ENCODE measurements at places on chromosomes 16 and 17.

- DNase-seq, result no peak
Measured at GRCh38 chr17:39676198-39676819, 8.1 kb downstream of the PNMT start.

DNA sequence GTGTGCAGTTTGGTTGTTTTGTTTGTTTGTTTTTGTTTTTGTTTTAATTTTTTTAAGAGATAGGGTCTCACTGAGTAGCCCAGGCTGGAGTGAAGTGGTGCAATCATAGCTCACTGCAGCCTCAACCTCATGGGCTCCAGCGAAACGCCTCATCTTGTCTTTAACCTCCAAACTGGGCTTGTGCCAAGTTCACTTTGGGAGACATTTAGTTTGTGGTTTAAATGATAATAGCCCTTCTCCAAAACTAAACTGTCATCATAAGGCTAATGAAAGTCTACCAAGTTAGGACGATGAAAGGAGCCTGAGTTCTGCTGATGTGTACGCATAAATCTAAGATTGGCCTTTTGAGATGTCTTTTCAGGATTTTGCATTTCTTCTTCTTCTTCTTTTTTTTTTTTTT, 6.5 kb upstream of the CARD14 start:
- DNase-seq, result no peak

- no peak for DNase-seq
Measured at GRCh38 chr16:4924593-4925292, 12.2 kb downstream of the PPL start.

- no peak for DNase-seq
Measured at GRCh38 chr16:61926766-61927165, 109.5 kb downstream of the CDH8 start.

- peak; percentile 37 for DNase-seq
Measured at GRCh38 chr17:51427323-51427811, 167.0 kb downstream of the UTP18 start.
